ENCODE measurements at places on chromosomes 1 and 21.

DNA sequence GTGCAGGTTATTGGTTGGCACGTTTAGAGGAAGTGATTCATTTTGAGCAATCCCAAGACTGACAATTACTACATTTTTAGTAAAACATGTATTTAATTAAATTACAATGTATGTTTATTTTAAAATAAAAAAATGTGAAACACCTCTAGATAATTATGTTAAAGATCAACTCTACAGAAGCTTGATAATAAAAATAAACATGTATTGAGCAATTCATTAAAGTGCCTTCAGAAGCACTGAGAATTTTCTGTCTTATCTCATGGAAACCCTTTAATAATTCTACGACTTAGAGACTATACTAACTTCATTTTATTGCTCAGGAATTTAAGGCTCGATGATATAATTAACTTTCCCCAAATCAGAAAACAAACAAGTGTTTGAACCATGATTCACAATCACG is 208.0 kb upstream of the BRINP3 start:
- no peak for DNase-seq

- DNase-seq = no peak
These were observed 79.7 kb downstream of the TGFBR3 start for GRCh38 chr1:91806181-91806768.

- DNase-seq = no peak
These were observed 254.2 kb downstream of the PAPPA2 start for GRCh38 chr1:176717066-176717750.

DNA sequence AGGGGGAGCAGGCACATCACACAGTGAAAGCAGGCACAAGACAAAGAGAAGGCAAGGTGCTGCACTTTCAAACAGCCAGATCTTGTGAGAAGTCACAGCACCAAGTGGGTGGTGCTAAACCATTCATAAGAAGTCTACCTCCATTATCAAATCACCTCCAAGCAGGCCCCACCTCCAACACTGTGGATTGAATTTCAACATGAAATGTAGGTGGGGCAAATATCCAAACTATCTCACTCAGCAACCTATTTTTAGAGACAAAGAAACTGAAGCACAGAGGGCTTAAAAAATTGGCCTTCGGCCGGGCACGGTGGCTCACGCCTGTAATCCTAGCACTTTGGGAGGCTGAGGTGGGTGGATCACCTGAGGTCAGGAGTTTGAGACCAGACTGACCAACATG is 90.4 kb downstream of the UBE2U start:
- DNase-seq = no peak

GRCh38 chr1:16243936-16244649 is 7.1 kb upstream of the CPLANE2 start:
- DNase-seq = peak; percentile 82

- no peak for DNase-seq
These were observed 49.7 kb downstream of the MYSM1 start for GRCh38 chr1:58650141-58650540.

GRCh38 chr1:230822092-230822581 is 46.2 kb downstream of the C1orf198 start:
- DNase-seq = no peak

DNA sequence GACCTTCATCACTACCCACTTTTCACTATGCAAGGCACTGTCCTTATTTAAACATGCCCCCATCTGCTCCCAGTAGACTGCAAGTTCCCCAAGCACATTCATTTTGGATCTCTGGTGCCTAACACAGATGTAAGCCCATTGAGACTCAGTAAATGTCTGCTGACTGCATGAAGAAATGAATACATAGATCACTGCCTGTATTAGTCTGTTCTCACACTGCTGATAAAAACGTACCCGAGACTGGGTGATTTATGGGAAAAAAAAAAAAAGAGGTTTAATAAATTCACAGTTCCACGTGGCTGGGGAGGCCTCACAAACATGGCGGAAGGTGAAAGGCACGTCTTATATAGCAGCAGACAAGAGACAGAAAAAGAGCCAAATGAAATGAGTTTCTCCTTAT is 204.9 kb downstream of the ATG4C start:
- no peak for DNase-seq

- DNase-seq = no peak
These were observed 82.1 kb upstream of the COL6A1 start for GRCh38 chr21:45899317-45900033.

- peak; percentile 71 for DNase-seq
These were observed 102.7 kb downstream of the ZNF281 start for GRCh38 chr1:200306944-200307754.

DNA sequence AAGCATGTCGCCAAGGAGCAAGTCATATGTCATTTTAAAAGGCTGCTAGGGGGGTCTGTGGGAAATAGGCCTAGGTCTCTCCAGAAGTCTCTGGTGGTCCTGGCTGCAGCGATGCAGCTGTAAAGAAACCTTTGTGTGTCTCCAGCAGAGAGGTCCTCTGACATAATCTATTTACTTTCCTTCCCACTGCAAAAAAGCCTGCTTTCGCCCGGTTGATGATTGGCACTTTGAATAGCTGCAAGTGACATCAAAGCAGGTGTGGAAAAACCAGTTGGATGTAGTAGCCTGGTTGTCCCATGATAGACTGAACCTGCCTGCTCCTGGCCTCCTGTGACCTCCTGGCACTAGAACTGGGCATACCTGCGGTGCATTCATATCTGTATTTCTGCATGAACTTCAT is 13.8 kb downstream of the RASSF5 start:
- DNase-seq = no peak

DNA sequence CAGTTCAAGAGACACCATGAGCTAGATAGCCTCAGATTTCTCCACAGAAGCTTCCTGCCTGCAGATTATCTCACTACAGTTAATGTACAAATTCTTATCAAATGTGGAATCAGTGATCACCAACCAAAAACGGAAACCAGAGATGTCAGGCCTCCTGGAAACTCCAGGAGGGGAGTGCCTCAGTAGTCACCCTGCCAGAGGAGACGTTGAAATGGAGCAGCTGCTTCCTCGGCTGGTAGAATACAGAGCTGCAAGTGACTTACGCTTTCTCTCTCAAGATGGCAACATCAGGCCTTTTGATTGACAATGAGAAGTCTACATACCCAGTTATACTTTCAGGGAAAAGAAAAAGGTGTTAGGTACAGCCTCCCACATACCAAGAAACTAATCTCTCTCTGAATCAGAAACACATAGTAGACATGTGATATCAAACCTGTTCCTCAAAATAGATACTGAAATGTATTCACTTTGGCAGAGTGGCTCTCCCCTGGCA is 52.2 kb downstream of the ACP6 start:
- no peak for DNase-seq

- no peak for DNase-seq
These were observed 441.6 kb downstream of the NCAM2 start for GRCh38 chr21:21439761-21440160.

DNA sequence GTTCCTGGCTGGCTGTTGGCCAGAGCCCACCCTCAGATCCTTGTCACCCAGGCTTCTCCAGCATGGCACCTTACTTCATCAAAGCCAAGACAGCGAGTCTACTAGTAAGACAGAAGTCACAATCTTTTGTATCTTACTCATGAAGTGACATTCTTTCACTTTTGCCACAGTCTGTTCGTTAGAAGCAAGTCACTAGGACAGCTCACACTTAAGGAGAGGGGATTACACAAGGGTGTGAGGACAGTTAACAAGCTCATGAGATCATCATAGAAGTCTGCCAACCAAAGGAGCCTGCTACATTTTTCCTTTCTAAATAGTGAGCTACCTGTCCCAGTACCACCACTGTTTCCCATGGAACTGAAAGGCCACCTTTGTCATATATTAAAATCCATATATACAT is 61.5 kb downstream of the PACC1 start:
- DNase-seq = no peak

- no peak for DNase-seq
These were observed 7.0 kb upstream of the POU3F1 start for GRCh38 chr1:38053416-38054091.

DNA sequence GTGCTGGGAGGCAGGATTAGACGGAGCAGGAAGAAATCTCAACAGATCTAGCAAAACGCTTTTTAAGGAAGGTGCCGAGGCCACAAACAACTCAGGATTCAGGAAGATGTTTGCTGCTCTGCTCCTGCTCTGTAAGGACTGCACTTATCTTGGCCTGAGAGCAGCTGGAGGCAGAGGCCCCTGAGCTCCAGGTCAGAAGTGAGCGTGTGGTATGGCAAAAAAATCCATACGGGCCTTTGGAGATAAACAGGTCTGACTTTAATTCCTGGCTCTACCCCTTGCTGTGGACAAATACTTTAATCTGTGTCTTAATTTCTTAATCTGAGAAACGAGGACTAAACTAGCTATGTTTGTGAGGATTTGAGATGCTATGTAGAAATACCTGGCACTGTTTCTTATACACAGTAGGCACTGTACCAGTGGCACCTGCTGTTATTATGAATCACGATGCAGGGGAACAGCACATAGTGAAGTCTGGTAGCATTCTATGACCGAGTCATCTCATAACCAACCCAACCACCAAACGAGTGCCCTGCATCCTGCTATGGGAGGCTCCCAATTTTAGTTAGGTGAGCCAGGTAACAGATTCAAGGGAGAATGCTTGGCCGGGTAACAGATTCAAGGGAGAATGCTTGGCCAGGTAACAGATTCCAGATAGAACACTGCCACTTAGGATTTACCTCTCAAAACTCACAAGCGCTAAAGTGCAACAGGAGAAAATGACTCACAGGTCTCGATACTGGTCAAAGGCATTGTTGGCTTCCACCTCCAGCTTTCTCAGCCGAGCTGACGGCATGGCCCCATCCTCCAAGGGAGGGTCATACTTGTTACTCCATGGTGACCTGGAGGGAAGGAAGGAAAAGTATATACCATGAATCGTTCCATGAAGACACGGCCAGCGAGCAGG is 65.9 kb downstream of the SLC66A1 start:
- no peak for DNase-seq

GRCh38 chr1:150562446-150563339 is 13.5 kb downstream of the ADAMTSL4 start:
- DNase-seq = peak; percentile 88

GRCh38 chr1:204222764-204223055 is 8.9 kb upstream of the GOLT1A start:
- no peak for DNase-seq

DNA sequence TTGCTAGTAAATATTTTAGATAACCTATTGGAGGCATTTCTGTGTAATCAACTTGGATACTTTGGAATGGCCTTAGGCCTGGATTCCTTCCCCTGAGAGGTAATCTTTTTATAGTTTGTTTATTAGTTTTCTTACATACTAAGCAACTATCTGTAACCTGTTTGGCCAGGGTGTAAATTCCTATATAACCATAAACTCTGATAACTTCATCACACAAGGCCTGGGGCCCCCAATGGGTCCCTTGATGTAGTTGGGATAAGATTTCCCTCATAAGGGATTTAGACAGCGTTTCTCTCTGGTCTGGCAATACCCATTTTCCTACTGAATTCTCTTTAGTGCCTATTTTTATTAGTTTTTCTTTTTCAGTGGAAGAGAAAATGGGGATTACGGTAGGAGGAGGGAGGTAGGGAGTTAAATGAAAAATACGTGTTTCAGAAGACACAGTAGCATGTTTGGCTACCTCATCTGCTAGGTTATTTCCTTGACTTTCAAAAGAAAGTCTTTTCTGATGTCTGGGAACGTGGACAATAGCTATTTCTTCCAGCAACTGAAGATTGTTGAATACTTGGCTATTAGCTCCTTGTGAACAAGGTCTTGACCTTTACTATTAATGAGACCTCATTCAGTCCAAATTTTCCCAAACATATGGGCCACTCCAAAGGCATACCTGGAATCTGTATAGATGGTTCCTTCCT is 7.4 kb upstream of the AADACL3 start:
- no peak for DNase-seq

DNA sequence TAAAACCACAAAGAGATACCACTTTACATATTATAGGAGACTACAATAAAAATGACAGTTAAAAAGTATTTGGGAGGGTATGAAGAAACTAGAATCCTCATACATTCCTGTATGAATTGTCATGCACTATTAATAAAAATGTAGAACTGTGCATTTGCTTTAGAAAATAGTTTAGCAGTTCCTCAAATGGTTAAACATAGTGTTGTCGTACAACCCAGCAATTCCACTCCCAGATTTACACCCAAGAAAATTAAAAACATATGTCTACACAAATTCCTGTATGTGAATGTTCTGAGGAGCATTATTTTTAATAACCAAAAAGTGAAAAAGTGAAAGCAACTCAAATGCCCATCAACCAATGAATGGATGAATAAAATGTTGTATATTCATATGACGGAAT is 23.1 kb upstream of the PDE4B start:
- no peak for DNase-seq

DNA sequence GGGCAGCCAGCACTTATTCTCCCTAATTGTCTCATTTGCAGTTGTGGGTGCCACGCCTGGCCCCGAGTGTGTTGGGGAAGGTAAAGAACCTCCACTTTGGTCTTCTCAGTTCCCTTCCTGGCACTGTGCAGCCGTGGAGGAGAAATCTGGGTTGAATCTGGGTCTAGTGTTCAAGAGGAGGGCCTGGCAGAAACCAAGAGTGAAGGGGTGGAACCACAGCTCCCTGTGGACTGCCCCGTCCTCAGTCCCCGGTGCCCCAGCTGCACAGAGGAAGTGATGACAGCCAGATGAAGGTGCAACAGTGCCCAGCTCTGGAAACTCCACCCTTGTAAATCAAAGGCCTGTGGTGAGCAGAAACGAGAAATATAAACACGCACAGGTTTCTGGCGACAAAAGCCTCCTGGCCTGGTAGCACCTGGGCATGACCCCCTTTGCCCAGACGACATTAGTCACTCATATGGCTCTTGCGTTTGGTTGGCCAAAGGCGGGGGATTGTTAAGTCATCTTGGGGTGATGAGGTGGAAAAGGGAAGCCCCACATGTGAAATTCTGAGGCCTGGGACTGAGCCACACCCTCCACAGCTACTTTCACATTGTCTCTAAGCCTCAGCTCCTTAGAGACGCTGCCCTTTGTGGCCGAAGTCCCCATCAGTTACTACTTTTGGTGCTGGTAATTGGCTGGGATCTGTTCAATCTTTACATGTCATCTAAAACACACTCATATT is 4.2 kb upstream of the ECE1 start:
- DNase-seq = peak; percentile 82

- no peak for DNase-seq
These were observed 42.0 kb upstream of the ADARB1 start for GRCh38 chr21:45032332-45032731.

- no peak for DNase-seq
These were observed 58.2 kb downstream of the DNTTIP2 start for GRCh38 chr1:93820554-93821422.

GRCh38 chr1:228765168-228765946 is 30.1 kb downstream of the RHOU start:
- no peak for DNase-seq

GRCh38 chr1:17733661-17734060 is 21.5 kb upstream of the ACTL8 start:
- no peak for DNase-seq

- no peak for DNase-seq
These were observed 35.7 kb upstream of the BTG2 start for GRCh38 chr1:203269654-203270020.

DNA sequence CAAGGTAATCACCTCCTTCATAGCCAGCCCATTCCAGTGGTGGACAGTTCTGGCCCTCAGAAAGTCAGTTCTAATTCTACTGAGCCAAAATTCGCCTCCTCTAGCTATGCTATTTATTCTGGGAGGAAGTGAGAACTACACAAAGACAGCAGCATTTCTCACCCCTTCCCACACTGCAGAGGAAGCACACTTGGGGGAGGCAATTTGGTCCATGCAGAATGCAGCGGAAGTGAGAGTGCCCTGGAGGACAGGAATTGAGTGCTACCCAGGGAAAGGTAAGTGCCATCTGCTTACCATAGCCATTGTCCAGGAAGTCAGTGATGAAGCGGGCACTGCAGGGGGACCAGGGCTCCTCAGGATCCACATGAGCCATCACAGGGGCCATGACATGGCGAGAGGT is 3.7 kb downstream of the ADAMTS4 start:
- no peak for DNase-seq

Measured in germinal center (tissue), 1 donor.